CD4-positive, alpha-beta T cell treated with Interleukin-10 for 1 hour (primary cell): ENCODE measurements at places on chromosomes 5 and 9.
A peak's percentile ranks its signal among the peaks of the same experiment; 100 is the strongest.

DNA sequence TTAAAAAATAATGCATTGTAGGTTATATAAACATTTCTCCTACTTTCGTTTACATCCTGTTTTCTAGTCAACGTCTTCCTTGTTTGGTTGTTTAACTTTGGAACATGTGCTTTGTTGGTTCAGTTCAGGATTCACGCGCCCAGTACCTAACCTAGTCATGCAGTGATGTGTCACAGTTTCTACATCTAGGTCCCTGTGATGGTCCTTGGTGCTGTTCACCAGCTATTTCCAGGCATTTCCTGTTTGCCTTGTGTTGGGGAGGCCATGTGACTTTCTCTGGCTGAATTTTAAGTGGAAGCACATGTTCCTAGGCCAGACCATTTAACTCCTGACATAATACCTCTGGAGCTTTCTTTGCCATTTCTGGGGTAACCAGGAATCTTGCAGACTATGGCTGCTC, 292.3 kb downstream of the SMARCA2 start:
- DNase-seq, result no peak

DNA sequence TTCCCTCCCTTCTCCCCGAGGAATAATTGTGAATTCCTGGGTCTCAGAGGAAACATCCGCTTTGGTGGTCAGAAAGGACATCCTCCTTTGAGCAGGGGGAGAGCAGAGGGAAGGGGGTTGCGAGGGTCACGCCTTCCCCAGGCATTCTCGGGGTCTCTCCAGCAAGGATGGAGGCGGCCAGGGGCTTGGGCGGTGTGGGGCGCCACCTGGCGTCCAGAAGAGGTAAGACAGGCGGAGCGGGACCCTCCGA, 129.1 kb downstream of the KCNIP1 start:
- DNase-seq, result peak; percentile 41

DNA sequence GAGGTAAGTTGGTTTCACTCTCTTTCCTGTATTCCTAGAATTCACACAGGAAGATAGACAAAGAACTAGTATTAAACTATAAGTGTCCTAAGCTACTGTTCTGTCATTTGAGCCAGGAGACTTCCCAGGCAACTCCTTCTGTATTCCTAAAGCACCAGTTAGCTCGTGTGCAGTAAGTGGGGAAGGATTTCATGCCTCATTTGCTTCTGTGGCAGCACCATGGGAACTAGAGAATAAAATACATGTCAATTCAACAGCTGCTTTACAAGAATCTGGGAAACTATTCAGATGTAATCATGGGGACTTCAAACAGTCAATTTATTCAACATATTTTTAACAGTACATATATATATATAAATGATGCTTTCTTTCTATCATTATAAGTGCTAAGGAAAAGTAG, 762.3 kb downstream of the PRELID2 start:
- no peak for DNase-seq

- DNase-seq, result no peak
Measured at GRCh38 chr5:10677533-10677932, 83.5 kb downstream of the DAP start.

- DNase-seq, result no peak
Measured at GRCh38 chr5:139384591-139385051, 1.5 kb upstream of the SLC23A1 start.

- DNase-seq, result no peak
Measured at GRCh38 chr5:111602817-111603445, 90.6 kb upstream of the STARD4 start.
